ENCODE measurements at places on chromosomes 12 and 14.

DNA sequence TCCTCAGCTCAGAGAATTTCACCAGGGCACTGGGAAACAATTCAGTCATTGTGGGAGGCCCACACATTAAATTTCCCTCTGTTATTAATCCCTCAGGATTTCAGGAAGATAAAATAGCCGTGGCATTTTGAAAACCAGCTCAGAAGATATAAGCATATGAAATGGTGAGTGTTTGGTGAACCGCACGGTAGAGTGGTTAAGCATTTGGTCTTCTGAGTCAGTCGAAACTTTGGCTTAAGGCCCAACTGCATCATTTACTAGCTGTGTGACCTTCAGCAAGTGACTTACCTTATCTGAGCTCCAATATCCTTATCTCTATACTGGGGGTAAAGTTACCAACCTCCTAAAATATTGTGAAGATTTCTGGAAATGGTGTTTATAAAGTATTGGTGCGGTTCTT is 5.2 kb upstream of the VRK1 start:
- no peak for DNase-seq

- peak; percentile 58 for DNase-seq
Measured at GRCh38 chr12:11684393-11684792, 34.9 kb downstream of the ETV6 start.

- DNase-seq, result no peak
Measured at GRCh38 chr14:100589071-100589759, 2.0 kb upstream of the BEGAIN start.

GRCh38 chr14:65287264-65288131 is 125.0 kb upstream of the FUT8 start:
- no peak for DNase-seq

- DNase-seq, result no peak
Measured at GRCh38 chr12:105433804-105434203, 103.3 kb downstream of the C12orf75 start.

DNA sequence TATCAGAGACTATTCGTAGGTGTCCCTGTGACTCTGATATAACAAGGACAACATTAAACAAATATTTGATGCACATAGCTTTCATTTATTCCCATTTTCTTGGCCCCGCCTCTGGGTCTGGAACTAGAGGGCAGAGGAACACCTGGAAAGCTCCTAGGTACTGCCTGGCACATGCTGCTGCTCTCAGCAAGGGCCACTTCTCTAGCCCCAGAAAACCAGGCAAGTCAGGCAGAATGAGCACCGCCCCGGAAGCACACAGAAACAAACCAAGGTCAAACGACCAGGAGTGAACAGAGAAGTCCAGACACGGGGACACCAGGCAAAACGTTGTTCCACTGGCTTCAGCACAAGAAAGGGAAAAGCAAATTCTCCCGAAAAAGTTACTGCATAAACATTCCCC is 76.1 kb downstream of the TTC7B start:
- DNase-seq, result no peak

GRCh38 chr12:3572560-3572959 is 81.6 kb downstream of the PRMT8 start:
- DNase-seq, result no peak

- no peak for DNase-seq
Measured at GRCh38 chr12:108312073-108312659, 26.9 kb downstream of the CMKLR1 start.

DNA sequence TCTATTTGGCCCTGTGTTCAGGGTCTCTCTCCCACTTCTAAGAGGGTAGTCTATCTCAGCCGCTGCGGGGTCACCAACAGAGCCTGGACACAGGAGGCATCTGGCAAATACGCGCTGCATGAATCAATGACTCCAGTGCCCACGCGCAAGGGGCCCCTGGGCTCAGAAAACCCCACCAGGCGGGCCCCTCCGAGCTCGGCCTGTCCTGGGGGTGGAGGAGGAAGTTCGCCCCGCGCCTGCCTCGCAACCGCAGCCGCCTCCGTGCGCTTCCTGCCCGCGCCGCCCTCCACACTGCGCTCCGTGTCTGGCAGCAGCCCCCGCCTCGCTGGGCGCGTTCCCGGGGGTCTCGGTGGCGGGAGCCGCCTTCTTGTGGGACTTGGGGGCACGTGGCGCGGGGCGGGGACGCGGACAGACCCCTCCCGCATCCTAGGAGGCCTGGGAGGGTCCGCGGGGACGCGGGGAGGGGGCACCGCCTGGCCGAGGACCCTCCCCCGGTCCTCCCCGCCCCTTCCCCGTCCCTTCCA is 811 bp upstream of the FBRSL1 start:
- peak; percentile 6 for DNase-seq

GRCh38 chr12:2836574-2836973 is 1.7 kb upstream of the NRIP2 start:
- no peak for DNase-seq

- no peak for DNase-seq
Measured at GRCh38 chr14:80117876-80118275, 93.4 kb downstream of the DIO2 start.

DNA sequence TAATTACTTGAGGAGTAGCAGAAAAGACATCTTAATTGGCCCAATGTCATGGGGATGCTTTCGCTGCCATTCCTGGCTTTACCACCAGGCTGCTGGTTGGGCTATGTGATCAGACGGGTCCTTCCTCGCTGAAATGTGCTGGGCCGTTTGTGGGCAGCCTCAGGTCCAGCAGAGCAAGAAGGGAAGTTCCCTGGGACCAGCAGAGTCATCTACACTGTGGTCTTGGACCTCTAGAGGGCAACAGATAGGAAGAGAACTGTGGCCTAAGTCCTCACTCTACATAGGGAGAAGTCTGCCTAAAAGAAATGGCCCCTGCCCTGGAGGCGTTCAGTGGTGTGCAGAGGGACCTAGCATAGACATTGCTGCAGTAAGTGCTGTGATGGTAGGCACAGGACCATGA is 10.9 kb downstream of the EVL start:
- DNase-seq, result peak; percentile 44

GRCh38 chr12:54549774-54550451 is 512 bp downstream of the PDE1B start:
- DNase-seq, result no peak

- no peak for DNase-seq
Measured at GRCh38 chr12:5171701-5172100, 128.0 kb downstream of the KCNA5 start.

GRCh38 chr12:79085106-79085682 is 220.6 kb downstream of the SYT1 start:
- DNase-seq, result no peak

DNA sequence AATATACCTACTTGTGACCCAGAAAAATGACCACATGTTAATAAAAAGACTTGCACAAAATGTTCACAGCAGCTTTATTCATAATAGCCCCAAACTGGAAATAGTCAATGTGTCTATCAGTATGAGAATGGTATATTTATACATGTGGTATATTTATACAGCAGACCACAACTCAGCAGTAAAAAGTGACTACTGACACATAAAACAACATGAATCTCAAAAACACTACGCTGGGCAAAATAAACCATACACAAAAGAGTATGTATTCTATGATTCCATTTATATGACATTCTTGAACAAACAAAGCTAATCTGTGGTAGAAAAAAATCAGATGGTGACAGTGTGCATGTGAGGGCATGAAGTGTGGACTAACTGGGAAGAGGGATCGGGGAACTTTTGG is 35.1 kb downstream of the ARF6 start:
- DNase-seq, result no peak

DNA sequence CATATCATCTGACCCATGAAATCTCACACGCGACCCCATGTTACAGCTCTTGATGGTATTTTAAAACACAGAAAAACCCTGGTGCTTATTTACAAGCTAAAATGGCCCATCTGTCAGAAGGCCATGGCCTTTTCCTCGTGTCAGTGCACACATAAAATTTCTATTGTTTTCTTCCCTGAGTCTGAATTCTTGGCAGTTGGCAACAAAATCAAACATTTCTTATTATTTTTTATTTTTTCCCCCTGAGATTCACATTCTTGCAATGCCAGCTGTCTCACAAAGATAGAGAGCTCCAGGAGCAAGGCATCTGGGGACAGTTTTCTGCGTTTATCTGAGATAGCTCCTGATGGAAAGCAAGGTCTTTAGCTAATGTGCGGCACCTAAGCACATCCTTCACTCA is 818.1 kb upstream of the TMEM132C start:
- DNase-seq, result no peak

DNA sequence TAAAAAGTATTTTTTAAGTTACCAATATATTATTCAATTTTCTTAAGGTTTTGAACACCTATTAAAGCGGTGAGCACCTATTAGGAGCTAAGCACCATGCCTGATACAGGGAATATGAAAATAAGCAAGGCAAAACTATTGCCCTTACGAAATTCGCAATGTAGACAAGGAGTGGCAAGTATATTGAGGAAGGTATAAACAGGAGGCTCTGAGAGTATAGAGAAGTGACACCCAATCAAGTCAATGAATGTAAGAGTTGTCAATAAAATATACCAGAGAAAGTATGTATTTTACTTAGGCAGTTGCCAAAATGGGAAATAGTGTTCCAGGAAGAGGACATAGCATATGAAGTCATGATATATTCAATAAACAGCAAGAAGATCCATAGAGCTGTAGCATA is 57.2 kb downstream of the LRP6 start:
- no peak for DNase-seq

DNA sequence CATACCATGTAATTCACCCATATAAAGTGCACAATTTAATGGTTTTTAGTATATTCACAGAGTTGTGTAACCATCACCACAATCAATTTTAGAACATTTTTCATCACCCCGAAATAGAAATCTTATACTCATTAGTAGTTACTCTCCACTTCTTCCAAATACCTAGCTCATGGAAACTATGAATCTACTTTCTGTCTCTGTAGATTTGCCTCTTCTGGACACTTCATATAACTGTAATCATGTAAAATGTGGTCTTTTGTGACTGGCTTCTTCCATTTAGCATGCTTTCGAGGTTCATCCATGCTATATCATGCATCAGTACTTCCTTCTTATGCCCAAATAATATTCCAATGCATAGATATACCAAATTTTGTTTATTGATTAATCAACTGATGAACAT is 10.8 kb downstream of the DNAI7 start:
- DNase-seq, result no peak

GRCh38 chr14:92392711-92393110 is 69.7 kb downstream of the SLC24A4 start:
- no peak for DNase-seq

- no peak for DNase-seq
Measured at GRCh38 chr12:48954061-48954460, 3.2 kb downstream of the ARF3 start.

DNA sequence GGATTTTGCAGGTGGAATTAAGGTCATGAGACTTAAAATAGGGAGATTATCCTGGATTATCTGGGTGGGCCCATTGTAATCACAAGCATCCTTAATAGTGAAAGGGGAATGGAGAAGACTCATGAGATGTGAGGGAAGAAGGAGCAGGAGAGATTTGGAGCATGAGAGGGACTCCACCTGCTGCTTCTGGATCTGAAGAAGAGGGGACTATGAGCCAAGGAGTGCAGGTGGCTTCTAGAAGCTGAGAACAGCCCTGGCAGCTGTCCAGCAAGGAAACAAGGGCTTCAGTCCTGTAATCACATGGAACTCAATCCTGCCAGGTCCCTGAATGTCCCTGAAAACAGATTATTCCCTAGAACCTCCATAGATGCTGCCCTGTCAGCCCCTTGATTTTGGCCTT is 67.8 kb downstream of the PELI2 start:
- no peak for DNase-seq

DNA sequence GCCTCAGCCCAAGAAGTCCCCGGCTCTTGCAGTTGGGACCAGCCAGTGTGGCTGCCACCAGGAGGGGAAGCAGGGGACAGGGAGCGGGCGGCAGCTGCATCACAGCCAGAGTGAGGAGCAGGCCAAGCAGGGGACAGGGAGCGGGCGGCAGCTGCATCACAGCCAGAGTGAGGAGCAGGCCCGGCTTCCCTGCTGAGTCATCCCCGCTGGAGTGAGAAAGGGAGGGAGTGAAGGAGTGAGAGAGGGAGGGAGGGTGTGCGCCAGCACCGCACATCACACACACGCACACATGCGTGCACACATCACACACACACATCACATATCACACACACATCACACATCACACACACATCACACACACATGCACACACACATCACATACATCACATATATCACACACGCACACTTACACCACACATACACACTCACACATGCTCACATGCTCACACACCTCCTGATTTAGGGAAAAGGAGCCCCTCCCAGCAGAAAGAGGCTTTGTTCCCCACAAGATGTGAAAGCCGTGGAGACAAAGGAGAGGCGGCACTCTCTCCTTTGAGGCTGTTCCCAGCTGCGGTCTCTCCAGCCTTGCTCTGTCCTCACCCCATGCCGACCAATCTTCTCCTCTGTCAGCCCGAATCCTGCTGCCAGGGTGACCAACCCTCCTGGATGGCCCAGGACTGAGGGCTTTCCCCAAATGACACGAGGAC is 16.7 kb upstream of the ZDHHC22 start:
- peak; percentile 21 for DNase-seq

- no peak for DNase-seq
Measured at GRCh38 chr14:56703947-56704346, 106.3 kb downstream of the OTX2 start.

GRCh38 chr12:18797604-18798003 is 59.7 kb downstream of the CAPZA3 start:
- DNase-seq, result no peak

DNA sequence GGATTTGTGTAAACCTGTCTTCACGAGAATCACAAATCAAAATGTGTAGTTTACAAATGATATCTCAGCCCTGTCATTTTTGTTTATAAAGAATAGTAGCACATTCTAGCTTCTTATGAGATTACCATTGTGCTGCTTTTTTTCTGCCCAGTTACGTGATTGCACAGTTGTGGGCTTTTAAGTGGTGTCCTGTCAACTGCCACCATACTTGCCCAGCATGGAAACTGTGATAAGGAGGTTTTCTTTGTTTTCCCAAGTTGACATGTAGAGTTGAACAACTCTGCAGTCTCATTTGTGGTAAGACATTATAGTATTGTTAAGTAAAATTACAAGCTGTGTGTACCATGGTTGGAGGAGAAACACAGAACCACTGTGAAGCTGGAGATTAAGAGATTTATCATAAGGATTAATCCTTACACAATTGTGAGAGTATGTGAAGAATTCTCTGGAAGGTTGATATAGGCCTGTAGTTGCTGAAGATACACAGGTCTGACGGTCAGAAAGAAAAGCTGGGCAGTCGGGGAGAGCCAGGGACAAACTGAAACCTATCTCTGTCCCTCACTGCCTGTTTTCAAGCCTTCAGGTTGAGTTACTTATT is 12.2 kb downstream of the CHURC1 start:
- no peak for DNase-seq

DNA sequence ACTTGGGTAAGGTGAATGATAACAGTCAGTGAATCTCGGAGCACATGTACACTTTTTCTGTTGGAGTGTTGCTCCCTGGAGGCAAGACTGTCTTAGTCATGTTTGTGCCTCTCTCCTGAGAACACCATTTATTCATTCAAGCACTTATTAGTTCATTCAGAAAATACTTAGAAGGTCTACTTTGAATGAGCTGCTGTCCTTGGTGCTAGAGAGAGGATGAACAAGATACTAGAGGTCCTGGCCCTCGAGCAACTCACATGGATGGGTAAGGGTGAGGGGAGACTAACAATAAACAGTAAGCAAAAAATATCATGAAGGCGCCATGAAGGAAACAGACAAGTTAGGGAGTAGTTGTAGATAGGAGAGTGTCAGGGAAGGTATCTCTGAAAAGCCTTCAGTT is 17.1 kb upstream of the SAMD4A start:
- DNase-seq, result no peak

GRCh38 chr12:108035372-108035771 is 93.7 kb upstream of the WSCD2 start:
- DNase-seq, result no peak

- no peak for DNase-seq
Measured at GRCh38 chr14:41806366-41806975, 199.8 kb downstream of the LRFN5 start.

GRCh38 chr12:58143498-58143995 is 202.2 kb downstream of the ATP23 start:
- DNase-seq, result no peak
